ENCODE measurements at places on chromosomes 1 and 21.
A peak's percentile ranks its signal among the peaks of the same experiment; 100 is the strongest.

- DNase-seq, result no peak
Observed at GRCh38 chr1:116012716-116013115, 36.4 kb downstream of the SLC22A15 start.

- DNase-seq, result no peak
Observed at GRCh38 chr21:34974162-34974981, 74.7 kb downstream of the RUNX1 start.

DNA sequence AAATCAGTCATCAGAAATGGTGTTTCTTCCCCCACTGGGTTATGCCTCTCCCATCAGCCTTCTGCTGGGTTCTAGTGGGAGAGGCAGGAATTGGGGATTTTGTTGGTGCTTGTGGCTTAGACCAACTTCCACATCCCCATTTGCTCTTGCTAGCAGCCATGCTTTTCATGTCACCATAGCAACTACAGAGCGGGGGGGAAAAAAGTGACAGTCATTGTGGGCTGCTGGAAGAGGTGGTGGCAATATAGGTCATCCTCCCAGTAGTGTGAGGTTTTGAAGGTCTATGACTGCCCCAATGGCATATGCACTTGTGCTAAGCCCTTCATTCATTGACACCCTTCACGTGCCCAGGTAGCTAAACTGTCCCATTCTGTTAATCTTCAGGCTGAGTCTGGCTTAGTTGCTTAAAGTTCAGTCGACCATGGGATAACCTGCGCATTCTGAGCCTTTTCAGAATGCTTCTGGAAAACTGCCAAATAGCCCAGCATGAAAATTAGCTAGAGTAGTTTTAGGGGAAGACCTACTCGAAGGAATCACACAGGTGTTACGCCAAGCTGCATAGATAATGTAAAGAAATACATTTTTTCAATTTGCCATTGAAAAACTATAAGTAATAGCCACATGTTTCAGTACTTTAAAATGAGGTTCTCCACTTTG lies 53.7 kb upstream of the ZNF326 start:
- no peak for DNase-seq

DNA sequence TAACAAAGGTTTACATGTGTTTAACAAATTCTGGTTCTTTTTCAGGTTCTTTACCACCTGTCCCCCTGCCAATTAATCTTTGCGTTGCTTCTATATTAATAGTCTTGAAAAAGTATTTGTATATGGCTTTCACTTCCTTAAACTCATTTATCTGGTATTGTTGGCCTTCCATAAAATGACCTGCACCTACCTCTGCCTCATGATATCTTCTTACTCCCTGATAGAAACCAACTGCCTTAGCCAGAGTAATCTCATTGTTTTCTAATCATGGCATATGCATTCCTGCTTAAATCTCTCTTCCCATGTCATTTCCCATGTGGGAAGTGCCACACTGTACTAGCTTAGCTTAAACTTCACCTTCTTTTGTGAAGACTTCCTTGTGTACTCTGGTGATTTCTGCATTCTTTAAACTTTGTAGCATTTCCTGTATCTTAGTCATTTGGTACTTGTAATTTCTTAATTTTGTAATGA lies 8.7 kb downstream of the SMG7 start:
- peak; percentile 1 for DNase-seq

- DNase-seq, result peak; percentile 70
Observed at GRCh38 chr1:86779308-86780191, 75.2 kb downstream of the SH3GLB1 start.

DNA sequence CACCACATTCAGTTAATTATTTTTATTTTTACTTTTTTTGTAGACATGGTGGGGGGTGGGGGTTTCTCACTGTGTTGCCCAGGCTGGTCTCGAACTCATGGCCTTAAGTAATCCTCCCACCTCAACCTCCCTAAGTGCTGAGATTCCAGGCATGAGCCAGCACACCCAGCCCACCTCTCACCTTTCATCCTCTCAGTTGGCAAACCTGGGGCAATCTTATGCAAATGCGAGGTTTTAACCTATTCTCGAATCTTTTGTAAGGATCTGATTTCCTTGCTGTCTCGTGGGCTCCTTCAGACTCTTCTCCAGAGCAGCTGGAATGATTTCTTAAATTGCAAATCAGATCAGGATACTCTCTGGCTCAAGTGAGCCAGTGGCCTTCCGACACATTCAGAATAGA lies 7.1 kb upstream of the SLC2A7 start:
- no peak for DNase-seq

GRCh38 chr1:85447006-85447943 lies 17.7 kb downstream of the DDAH1 start:
- peak; percentile 42 for DNase-seq

DNA sequence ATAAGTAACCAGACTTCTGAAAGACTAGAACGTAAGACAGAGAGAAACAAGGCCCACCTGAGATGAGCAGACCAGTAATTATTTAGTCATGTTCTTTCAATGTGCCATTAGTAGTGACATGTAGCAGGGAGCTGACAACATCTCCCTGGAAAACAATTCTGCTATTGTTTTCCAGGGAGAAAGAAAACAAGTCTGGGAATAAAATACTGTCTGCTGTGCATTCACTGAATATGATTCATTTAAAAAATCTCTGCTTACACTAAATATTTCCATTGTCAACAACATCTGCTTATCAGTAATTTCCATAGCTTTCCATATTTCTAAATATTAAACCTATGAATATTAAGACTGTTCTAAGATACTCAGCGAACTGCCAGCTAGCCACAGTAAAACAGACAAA lies 80.0 kb downstream of the VCAM1 start:
- DNase-seq, result no peak

DNA sequence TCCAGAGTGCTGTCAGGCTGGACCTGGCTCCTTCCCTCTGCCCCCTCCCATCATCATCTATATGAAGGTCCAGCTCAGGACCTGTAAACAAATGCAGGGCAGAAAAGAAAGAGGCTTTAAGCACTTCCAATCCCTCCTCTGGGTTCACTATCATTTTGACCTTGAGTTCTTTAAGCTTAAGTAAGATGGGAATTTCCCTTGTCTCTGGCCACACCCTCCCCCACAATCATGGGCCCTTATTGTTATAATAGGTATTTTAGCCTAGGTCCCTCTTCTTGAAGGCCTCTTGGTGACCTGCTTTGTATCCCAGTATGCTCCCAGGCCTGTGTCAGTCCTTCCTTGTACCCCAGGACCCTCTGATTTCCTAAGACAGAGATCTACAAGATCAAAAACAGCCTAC lies 45.1 kb upstream of the EPS15 start:
- peak; percentile 18 for DNase-seq

- DNase-seq, result peak; percentile 34
Observed at GRCh38 chr1:201533836-201534235, 5.1 kb upstream of the NAV1 start.

DNA sequence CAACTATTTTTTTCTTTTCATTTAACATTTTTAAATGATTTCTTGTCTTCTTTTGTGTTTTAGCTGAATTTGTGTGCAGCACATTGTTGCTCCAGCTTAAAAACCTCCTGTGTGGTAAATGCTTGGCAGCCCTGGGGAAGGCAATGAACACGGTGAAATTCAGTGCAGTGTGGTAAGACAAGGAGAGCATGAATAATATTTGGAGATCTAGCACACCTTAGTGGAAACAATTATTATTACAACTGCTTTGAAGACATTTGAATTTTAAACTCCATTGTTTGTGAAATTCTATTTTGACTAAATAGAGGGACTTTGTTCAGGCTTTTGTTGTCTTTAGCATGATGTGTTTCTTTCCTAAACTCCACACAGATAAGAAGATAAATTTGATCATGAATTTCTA lies 242.6 kb upstream of the CXADR start:
- peak; percentile 41 for DNase-seq

DNA sequence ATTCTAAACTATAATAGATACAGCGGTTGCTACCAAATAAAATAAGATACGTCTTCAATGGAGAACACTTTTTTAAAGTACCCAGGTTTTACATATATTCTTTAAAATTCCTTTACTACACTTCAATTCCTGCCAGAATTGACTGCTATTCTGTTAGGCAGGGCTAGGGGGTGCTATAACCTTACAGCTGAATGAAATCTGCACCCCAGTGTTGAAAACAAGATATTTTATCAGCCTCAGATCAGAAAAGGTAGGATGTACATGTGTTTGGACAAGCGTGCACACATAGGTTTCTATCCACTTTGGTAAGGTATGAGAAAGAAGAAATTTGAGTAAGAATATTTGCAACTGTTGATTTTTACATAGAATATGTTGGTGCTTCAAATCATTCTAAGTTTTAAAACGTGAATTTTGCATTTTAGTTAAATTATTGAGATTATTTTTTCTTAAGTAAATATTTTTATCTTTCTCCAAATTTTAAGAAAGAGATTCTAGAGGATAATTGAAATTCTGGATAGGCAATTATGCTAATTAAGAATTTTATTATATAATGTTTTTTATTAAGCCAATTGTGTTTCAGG lies 490.8 kb upstream of the ADGRL4 start:
- DNase-seq, result peak; percentile 51

DNA sequence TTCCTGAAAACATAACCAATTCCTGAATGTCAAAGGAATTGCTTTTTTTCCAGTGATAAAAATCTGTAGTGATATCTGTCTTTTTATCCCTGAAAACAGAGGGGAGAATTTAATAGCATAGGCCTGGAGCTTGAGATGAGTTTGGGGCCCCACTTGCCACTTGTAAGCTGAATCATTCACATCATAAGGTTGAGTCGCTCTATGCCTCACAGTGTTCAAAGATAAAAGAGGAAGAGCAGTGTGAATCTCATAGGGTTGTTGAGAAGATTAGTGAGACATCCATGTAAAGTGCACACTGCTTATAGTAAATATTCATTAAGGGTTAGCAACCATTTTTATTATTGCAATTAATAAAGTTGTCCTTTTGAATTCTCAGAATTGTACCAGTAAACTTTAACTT lies 271.3 kb downstream of the DNM3 start:
- peak; percentile 33 for DNase-seq

- no peak for DNase-seq
Observed at GRCh38 chr1:23610677-23611076, 51.4 kb upstream of the ID3 start.

Measured in fibroblast of upper back skin (primary cell).